ENCODE measurements at places on chromosomes 1 and 21.

- DNase-seq: no peak
Observed at GRCh38 chr1:5140962-5141361, 486.6 kb downstream of the AJAP1 start.

DNA sequence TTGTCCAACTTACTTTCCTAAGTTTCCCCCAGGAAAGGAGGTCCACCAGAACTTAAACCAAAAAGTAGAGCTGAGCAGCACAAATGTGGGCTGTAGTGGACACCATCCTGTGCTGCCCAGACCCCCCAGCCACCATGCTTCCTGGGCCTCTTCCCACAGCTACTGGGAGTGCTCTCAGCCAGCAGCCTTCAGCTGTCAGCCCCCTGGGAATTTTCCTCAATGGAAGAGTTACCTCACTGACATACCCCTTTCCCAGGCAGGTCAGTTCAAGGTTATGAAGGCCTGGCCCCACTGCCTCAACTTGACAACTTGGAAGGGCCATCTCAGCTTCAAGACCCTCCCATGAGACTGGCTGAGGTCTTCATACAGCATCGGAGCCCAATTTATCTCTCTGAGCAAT, 47.7 kb downstream of the CDCP2 start:
- no peak for DNase-seq

DNA sequence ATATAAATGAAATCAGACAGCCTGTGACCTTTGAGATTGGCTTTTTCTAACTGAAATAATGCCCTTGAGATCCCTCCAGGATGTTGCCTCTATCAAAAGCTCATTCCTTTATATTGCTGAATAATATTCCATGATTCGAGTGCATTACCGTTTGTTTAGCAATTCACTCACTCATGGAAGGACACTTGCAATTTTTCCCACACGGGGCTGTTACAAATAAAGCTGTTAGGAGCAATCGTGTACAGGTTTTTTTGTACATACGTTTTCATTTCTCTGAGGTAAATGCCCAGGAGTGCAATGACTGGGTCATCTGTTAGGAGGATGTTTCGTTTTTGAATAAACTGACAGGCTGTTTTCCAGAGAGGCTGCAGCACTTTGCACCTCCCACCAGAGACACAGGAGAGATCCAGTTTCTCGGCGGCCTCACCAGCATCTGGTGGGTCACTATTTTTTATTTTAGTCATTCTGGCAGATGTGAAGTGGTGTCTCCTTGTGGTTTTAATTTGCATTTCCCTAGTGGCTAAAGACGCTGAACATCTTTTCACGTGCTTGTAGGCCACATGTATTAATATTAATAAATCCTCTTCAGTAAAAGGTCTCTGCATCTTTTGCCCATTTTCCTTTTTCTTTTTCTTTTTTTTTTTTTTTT, 11.0 kb downstream of the PRDM15 start:
- peak; percentile 62 for DNase-seq

GRCh38 chr1:2468041-2468472, 8.0 kb upstream of the PLCH2 start:
- peak; percentile 37 for DNase-seq

GRCh38 chr1:107510347-107510746, 369.5 kb downstream of the NTNG1 start:
- no peak for DNase-seq

DNA sequence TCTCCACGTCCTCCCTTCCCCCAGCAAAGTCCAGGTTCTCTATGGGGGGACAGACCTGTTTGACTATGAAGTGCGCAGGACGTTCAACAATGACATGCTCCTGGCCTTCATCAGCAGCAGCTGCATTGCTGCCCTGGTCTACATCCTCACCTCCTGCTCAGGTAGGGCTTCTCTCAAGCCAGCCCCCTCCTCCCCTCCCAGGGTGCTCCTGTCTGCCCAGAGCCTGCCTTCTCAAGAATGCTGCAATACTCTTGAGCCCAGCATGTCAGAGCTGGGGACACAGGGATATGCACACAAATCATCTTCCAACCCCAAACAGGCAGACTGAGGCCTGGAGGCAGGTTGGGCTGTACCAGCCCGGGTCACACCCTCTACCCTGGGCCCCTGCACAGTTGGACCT, 35.4 kb downstream of the DISP3 start:
- DNase-seq: no peak

DNA sequence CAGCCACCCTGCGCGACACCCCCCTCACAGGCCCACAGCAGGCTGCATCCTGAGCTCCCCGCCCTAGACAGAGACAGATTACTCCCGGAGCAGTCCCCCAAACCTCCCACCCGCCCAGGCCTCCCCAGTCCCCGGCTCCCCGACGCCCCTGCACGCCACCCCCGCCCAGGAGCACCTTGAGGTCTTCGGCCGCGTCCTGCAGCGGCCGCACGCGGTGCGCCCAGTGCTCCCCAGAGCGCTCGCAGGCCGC, 731 bp downstream of the TRIM11 start:
- no peak for DNase-seq

- DNase-seq: peak; percentile 54
Observed at GRCh38 chr1:50704126-50704525, 255.9 kb downstream of the FAF1 start.

DNA sequence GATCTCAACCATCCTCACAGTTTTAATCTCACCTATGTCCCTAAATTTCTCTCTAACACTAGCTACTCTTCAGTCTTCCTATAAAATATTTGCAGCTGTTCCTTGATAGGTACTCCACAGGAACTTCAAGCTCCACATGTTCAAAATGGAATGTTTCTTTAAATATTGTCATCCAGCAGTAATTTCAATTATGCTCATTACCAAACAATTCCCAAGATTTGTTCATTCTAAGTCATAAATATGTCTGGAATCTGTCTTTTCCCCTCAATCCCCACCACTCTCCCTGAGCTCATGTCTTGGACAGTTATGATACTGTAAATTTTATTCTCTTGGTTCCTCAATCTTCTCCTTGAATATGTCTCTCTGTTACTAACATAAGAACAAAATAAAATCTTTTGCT, 214.4 kb downstream of the NRIP1 start:
- DNase-seq: peak; percentile 83

- DNase-seq: no peak
Observed at GRCh38 chr1:98704971-98705370, 43.5 kb downstream of the SNX7 start.

GRCh38 chr1:22133931-22134324, 9.0 kb downstream of the WNT4 start:
- peak; percentile 32 for DNase-seq

DNA sequence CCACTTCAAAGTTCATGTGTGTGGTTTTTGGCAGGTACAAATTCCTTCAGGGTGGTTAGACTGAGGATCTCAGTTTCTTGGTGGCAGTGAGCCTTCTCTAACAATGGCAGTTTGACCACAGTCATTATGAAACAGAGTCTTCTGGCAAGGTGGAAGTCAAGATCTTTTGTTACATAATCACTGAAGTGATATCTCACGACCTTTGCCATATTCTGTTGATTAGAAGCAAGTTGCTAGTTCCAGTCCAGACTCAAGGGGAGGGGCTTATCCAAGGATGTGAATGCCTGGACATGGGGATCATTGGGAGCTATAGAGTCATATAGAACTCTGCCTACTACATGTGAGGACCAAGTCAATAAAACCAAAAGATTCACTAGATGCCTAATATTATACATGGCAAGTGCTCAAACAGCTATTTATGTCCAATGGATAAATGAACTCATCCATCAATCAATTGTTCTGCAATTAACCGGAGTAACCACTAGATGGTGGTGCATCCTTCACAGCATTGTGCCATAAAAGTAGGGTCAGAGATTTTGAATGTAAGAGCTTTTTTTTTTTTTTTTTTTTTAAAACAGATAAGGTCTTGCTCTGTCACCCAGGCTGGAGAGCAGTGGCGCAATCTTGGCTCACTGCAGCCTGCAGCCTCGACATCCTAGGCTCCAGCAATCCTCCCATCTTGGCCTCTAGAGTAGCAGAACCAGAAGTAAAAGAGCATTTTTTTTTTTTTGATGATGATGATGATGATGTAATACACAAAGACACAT, 131.9 kb downstream of the CRB1 start:
- peak; percentile 64 for DNase-seq

DNA sequence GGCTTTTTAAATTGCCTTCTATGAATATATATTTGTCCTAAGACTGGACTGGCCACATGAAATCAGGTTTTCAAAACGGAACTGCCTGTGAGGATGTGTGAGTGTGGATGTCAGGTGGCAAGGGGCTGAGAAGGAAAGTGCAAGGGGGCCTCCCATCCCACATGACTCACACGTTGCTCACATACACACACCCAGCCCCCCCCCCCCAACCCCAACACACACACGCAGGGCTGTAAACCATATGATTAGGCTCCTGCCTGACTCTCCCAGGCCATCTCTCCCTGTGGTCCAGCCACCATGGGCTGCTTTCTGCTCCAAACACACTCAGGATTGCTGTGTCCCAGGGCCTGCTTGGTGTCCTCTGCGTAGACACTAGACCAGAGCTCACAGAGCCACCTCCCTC, 22.4 kb downstream of the DEGS1 start:
- DNase-seq: peak; percentile 82

DNA sequence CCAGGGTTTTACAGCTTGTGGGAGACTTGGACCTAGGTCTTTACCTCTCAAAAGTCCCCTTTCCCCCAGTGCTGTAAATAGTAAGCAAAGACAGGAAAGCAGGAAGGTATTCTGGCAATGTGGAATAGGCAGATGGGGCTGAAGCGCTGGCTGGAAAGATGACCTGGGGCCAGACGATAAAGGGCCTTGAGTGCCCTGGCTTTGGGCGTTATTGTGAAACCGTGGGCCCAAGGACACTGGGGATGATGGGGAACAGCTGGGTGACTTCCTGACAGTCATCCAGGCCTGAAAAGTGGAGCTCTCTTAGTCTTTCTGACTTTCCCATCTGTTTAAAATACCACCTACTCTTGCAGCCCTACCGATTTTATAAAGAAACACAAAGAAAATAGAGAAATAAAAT, 16.3 kb downstream of the URB2 start:
- DNase-seq: no peak

DNA sequence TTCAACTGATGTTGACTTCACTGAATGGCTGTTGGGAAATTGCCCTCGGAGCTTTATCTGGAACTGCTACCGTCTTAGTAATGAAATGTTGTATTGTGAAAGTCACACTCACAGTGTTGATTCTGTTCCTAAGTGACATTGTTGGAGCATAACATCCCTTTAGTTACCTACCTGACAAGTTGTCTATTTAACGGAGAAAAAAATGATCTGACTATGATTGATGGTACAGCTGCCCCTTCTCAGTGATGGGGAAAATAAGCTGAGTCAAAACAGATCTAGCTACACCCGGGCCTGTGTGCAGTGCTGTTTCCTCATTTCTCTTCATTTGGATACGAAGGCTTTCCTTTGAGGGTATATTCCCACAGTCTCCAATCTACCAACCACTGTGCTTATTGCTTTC, 472.3 kb upstream of the BRINP3 start:
- no peak for DNase-seq

DNA sequence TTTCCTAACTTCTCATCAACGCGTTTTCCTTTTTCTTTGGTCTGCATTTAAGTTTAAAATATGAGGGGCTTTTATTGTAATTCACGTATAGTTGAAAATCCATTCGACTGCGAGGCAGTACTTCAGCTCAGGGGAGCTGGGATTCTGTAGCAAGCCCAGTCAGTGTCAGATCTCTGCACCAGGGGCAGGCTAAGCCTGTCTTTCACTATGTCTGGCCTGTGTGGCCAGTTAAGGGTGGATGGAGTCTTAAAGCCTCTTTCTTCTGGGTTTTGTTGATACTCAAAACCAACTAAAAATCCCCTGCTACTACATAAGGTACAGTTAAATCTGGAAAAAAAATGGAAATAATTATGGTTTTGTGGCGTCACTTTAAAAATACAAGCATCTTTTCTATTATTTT, 124.7 kb downstream of the TYW3 start:
- DNase-seq: no peak

GRCh38 chr1:205661429-205662134, 18.7 kb downstream of the SLC45A3 start:
- no peak for DNase-seq

GRCh38 chr1:161080441-161081405, 8.6 kb downstream of the NECTIN4 start:
- peak; percentile 40 for DNase-seq

GRCh38 chr1:31910933-31911332, 27.2 kb downstream of the PTP4A2 start:
- DNase-seq: no peak

DNA sequence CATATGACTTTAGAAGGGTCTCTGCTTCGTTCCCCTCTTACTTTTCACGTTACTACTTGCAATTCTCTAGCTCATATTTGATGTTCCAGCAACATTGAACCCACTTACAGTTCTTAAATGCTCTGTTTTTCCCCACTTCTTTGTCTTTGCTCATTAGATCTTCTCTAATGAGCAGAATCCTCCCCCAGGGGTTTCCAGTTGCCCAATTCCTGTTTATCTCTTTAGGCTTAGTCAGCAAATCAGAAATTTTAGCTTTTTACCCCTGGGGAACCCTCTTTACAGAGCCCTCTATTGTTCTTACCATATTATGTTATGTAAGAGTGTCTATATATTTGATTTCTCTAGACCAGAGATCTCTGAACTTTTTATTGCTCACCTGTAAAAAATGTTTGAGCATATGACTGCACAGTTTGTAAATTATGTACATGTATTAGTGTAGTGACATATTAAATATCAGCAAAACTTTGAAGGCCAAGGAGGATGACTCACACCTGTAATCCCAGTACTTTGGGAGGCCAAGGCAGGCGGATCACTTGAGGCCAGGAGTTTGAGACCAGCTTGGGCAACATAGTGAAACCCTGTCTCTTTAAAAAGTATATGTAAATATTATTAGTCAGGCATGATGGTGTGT, 71.4 kb downstream of the FNBP1L start:
- peak; percentile 32 for DNase-seq

DNA sequence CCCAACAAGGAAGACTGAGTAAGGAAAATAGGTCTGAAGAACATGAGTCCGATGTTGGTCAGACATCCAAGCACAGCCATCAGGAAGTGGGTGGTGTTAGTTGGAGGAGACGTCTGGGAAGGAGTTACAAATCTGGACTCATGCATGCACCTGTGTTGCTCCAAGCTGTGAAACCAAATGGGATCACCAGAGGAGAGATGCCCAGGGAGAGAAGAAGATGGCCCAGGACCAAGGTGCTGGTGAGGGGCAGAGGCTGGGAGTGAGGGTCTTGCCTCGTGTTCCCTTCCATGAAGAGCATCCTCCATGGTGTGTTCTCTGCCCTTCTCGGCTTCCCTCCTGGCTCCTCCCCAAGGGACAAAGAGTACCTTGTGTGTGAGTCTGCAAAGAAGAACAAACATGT, 405.6 kb downstream of the NPHP4 start:
- no peak for DNase-seq

GRCh38 chr21:21230672-21231071, 232.5 kb downstream of the NCAM2 start:
- peak; percentile 17 for DNase-seq

Measured in fibroblast of skin of back (primary cell).